ENCODE measurements at places on chromosomes 1 and 21.

DNA sequence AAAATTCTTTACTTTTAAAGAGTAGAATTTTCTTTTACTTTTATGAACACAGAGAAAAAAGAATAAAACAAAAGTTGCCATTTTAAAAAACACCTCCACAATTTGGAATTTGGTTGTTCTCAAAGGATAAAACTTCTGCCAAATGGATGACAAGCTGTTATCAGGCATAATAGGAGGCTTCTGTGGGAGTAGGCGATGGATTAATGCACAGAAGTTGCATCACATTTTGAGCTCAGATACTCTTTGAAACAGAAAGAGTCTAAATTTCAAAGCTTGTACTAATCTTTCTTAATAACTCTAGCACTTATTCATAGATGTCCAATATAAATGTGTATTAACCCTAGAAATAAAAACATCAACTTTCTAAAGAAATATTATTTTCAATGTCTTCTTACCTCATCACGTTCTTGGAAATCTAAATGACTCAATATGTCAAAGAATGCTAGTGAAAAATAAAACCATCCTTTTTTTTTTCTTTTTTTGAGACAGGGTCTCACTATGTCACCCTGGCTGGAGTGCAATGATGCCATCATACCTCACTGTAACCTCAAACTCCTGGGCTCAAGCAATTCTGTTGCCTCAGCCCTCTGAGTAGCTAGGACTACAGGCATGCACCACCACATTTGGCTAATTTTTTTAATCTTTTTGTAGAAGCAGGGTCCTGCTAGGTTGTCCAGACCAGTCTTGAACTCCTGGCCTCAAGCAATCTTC, 112.8 kb upstream of the USP25 start:
- no peak for DNase-seq

DNA sequence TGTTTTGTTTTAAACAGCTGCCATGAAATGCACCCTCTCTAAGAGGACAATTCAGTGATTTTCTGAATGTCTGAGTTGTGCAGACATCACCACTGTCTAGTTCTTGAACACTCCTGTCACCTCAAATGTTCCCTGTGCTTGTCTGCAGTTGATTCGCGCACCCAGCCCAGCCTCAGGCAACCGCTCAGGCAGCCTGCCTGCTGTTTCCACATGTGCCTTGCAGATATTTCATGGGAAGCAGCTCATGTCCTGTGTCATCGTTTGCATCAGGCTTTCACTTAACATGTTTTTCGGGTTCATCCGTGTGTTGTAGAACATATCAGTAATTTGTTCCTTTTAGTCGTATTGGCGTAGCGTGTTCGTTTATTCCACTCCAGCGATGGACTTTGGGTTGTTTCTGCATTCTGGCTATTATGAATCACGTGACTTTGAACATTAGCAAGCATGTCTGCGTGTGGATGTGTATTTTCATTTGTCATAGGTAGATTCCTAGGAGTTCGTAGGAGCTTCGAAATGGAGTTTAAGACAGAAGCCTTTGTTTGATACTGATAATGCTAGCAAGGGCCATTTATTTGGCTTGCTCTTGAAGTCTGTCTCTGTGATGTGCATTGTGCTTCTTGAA, 12.1 kb downstream of the ADARB1 start:
- no peak for DNase-seq

DNA sequence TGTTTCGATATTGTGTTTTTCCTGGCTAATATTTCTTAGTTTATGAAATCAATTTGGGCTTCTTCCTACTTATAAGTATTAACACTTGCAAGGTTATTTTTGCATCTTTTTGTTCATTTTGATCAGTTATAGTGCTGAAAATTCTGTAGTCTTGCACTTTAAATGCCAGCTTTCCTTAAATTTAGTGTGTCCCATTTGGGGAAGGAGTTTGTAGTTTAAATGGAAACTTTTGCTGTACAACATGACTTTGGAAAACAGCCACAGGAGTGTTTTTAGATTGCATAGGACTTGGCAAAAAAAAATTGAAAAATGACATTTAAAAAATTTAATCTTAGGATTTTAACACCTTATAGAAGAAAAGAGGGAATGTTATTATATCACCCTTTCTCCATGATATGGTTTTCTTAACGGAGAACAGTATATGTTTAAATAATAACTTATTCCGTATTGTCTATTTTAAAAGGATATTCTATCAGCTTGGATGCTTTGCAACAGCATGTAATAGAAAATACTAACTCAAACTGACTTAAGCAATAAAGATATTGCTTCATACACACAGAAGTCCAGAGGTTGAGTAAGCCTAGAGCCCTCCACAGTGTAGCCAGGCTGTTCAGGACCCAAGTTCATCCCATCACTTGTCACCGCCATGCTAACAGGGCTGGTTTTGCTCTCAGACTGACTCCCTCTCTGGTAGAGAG, 53.8 kb downstream of the LYPLAL1 start:
- no peak for DNase-seq

GRCh38 chr1:219990782-219991510, 55.4 kb downstream of the EPRS1 start:
- peak; percentile 1 for DNase-seq

DNA sequence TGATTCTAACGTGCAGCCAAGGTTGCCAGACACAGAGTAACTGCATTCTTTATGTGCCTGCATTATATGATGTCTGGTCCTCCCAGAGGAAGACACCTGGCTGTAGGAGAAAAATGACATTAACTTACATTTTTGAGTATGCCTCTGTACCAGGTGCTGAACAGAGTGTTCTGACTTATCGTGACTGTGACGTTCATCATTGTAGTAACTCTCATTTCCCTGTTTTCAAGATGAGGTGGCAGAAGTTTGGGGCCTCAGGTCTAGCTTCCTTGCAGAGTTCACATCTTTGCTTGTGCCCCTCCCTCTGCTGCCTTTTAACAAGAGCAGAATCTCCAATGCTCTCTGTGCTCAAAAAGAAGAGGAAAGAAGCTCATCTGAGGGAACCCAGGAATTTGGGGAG, 488.0 kb downstream of the AJAP1 start:
- no peak for DNase-seq

- no peak for DNase-seq
These were observed 41.0 kb downstream of the ABCA4 start for GRCh38 chr1:94079989-94080388.

DNA sequence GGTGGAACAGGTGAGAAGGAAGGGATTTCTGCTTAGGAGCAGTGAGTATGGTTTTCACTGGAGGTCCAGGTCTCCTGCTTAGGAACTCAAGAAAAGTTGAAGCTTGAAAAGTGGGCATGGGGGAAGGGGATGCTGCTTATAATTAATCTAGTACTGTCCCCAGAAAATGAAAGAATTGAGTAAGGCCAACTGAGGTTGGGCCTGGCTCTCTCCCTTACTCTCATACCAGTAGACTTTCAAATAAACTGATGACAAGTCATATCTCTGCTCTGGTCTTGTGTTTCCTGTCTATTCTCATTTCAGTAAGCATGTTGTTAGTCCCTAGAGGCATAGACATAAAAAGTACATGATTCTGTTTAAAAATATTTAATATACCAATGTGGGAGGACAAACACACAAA, 26.4 kb downstream of the CD48 start:
- DNase-seq, result no peak

GRCh38 chr21:42737951-42738590, 84.7 kb downstream of the PDE9A start:
- no peak for DNase-seq

- peak; percentile 81 for DNase-seq
These were observed 90.7 kb upstream of the VAMP3 start for GRCh38 chr1:7680207-7680954.

DNA sequence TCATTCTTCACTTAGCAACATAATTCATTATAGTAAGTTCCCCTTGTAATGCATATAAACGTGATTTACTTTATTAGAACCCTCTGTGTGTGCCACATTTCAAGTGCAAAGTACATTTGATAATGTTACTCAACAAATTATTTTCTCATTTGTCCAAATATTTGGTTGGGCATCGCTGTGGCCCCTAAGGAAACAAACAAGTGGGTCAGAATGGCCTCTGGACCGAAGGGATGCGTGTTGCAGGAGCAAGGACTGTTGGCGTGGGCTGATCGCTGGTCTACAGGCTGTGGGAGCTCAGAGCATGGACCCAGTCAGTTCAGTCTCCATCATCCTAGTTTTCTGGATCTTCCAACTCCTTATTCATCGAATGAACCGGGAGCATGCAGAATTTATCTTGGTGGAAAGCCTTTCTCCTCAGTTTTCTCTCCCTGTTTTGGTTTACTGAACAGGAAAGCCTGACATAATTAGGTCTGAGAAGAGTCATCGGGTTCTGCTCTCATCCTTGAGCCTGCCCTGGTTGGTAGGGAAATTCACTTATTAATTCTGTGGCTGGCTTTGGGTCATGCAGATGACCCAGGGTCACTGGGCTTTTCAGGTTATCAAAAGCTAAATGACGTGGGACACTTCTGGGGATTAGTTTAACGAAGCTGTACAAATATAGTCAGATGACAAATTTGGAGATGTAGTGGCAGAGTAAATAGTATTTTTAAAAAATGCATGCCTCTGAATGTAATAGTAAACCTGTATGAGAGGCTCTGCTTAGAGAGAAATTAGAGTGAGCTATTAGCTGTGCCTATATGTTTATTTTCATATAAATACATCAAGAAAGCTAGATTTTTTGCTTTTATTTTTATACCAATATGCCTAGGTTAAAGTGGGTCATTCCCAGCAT, 200.2 kb downstream of the SDCCAG8 start:
- DNase-seq, result no peak

- DNase-seq, result no peak
These were observed 85.7 kb downstream of the ITPKB start for GRCh38 chr1:226653311-226653921.

DNA sequence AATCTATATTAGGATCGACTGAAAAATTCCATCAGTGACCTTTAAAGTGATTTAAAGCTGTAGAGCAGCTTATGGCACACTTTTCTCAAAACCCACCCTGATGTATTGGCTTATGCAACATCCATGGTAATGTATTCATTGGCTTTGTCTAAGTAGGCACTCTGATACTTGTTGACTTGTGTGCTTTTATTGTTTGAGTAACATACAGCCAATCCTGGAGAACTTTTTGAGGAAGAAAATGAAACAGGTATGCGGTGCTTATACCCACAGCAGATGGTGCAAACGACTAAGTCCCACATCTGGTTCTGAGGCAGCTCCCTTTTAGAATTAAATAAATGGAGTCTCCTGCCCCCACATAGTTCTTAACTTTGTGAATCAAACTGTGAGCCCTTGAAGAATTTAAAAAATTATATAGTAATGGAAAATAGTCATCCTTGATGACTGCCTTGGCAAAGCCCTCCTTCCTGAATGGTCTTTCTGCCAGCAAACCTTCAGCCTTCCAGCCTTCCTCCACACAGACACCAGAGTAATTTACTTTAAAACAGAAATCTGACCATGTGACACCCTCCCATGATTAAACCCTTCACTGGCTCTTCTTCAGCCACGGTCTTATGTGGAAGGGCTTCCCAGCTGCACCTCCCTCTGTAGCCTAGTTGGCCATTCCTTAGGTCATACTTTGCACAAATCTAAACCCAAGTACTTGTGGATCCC, 116.0 kb downstream of the BCAR3 start:
- no peak for DNase-seq

DNA sequence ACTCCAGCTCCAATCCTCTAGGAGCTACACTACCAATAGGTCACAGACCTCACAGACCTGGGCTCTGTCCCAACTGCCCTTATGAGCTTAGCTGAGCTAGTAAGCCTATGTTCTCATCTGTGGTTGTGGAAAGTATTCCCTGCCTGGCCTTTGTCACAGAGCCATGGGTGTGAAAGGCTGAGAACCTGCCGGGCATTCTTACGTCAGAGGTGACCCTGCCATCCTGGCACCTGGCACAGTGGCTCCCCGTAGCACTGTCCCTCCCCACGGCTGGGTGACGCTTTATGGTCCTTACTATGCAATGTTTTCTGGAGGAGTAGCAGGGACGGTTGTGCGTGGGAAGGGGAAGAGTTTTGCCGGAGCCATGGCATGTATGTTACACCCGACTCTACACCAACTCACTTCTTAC, 3.5 kb downstream of the TNFRSF1B start:
- DNase-seq, result no peak

- no peak for DNase-seq
These were observed 94.5 kb downstream of the ROR1 start for GRCh38 chr1:63868268-63868781.

DNA sequence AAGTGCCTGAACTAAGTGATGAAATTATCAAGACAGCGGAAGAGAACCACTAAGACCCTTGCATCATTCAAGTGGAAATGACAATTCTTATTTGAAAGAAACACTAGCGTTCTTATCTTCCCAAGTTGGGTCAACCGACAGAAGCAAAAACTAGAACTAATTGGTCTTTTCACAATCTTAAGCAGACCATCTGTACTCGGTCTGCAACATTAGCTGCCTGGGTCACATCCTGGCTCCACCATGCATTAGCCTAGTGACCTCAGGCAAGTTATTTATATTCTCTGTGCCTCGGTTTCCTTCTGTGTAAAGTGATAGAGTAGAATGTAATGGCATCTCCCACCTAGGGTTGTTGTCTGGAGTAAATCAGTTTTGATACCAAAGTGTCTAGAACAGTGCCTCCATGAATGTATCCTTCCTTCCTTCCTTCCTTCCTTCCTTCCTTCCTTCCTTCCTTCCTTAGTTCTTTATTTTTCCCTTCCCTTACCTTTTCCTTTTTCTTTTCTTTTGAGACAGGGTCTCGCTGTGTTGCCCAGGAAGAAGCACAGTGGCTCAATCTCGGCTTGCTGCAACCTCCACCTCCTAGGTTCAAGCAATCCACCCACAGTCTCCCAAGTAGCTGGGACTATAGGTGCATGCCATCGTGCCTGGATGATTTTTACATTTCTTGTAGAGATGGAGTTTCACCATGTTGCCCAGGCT, 6.0 kb downstream of the COLGALT2 start:
- no peak for DNase-seq

- no peak for DNase-seq
These were observed 294.7 kb upstream of the VAMP3 start for GRCh38 chr1:7476402-7476801.

DNA sequence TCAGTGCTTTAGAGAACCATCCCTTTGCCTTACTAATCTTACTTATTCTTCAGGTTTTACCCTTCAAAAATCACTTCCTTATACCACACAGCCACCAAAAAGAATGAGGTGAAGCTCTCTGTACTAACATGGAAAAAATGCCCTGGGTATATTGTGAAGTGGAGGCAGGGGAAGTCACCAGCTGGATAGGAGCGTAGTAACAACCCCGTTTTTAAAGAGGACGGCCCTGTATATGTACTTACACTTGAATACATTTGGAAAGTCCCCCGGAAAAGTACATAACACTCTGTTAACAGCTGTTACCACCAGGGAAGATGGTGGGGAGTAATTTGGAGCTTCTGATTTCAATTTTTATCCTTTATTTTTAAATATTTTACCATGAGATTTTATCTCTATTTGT, 28.2 kb upstream of the KHDRBS1 start:
- peak; percentile 41 for DNase-seq

DNA sequence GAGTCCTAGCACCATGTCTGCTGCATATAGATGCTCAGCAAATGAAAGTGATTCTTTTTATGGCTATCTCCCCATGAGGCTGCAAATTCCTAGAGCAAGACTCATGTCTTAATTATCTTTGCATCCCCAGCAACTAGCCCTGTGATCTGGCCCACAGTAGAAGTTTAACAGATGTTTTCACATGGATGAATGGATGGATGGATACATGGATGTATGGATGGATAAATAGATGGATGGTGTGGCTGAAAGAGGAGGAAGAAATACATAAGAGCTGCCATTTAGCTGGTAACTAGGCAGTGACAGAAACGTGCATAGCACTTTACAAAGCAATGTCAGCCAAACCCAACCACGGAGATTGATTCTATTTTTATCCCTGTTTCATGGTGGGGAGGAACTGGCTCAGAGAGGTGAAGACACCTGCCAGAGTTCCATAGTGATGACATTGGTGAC, 32.7 kb upstream of the ZBTB40 start:
- peak; percentile 13 for DNase-seq
